ENCODE measurements at places on chromosomes 4 and X.

DNA sequence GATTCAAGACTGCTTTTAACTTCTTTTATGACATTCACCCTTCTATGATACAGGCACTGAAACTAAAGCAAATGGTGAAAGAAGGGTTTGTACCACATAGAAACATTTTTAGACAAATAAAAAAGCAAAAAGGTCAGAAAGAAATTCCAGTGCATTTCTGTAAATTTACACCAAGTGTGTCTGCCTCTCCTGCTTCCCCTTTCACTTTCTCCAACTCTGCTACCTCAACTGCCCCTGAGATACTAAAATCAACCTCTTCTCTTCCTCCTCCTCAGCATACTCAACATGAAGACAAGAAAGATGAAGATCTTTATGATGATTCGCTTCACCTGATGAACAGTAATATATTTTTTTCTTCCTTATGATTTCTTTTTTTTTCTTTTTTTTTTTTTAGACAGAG, 187.9 kb downstream of the LRBA start:
- no peak for DNase-seq

- no peak for DNase-seq
Measured at GRCh38 chr4:129899849-129900248, 803.9 kb downstream of the C4orf33 start.

- DNase-seq = no peak
Measured at GRCh38 chrX:42577936-42578470, 200.0 kb downstream of the PPP1R2C start.

- DNase-seq = peak; percentile 25
Measured at GRCh38 chr4:165464813-165465381, 86.1 kb downstream of the CPE start.

- no peak for DNase-seq
Measured at GRCh38 chr4:155042014-155042413, 166.4 kb upstream of the NPY2R start.

DNA sequence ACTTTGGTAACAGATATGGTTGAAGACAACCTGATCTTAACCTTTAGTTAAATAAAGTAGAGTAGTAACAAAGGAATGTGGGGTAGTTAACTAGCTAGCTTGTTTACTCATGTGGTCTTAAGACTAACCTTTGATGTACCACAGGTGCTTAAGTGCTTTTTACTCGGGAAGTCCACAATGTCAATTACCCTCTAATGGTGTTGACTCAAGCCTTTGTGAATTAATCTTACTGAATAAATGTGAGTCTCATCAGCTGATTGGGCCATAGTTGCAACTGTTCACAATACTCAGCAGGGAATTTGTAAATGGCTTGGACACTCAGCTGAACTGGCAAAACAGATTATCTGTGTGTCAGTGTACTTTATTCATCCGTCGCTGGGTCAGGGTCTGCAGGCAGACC, 119.0 kb upstream of the UGT8 start:
- no peak for DNase-seq

DNA sequence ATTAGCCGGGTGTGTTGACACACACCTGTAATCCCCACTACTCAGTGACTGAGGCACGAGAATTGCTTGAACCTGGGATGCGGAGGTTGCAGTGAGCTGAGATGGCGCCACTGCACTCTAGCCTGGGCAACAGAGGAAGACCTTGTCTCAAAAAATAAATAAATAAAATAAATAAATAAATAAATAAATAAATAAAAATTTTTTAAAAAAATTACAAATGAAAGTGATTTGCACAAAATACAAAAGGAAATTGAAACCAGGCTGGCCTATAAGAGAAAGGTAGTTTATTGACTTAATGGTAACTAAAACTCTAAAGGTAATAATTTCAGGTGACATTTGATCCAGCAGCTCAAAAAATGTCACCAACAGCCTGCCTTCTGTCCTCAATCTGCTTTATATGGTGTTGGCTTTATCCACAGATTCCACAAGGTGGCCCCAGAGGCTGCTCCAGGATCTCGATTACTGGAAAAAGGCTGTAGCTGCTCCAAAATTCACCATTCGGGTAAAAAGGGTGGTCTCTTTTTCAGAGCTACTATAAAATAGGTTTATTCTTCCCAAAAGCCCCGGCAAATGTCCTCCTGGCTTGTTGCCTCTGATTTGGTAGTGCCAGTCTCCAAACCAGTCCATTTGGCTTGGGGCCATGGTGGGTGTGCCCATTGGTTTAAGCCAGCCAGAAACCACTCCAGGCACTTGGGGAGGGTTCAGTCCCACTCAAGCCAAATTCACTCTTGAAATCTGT, 61.4 kb upstream of the TRIM2 start:
- peak; percentile 72 for DNase-seq

DNA sequence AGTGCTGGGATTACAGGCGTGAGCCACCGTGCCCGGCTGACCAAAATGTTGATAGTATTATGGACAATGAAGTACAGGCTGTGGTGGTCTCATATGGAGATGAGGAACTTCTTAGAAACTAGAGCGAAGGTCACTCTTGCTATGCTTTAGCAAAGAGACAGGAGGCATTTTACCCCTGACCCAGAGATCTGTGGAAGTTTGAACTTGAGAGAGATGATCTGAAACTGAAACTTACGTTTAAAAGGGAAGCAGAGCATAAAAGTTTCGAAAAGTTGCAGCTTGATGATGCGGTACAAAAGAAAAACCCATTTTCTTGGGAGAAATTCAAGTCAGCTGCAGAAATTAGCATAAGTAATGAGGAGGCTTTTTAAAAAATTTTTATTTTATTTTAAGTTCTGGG, 8.5 kb upstream of the CTAG2 start:
- DNase-seq = no peak

GRCh38 chr4:102447413-102447812, 53.7 kb upstream of the NFKB1 start:
- no peak for DNase-seq

- no peak for DNase-seq
Measured at GRCh38 chr4:143399113-143399949, 62.7 kb downstream of the GAB1 start.

DNA sequence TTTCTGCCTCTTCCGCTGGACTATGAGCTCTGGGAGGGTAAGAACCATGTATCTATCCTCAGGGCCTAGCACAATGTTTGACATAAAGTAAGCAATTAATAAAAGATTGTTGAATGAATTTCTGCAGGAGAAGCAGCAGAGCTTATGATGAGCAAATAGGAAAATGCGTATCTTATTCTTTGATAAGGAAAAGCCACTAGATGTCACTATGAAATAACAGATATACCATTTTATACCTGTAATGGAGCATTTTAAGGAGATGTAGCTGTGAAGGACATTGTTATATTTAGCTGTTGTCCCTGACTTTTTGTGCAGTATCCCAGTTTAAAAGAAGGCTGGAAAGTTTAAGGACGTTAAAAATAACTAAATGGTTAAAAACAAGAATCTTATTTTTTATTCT, 147.2 kb upstream of the MBNL3 start:
- DNase-seq = no peak

DNA sequence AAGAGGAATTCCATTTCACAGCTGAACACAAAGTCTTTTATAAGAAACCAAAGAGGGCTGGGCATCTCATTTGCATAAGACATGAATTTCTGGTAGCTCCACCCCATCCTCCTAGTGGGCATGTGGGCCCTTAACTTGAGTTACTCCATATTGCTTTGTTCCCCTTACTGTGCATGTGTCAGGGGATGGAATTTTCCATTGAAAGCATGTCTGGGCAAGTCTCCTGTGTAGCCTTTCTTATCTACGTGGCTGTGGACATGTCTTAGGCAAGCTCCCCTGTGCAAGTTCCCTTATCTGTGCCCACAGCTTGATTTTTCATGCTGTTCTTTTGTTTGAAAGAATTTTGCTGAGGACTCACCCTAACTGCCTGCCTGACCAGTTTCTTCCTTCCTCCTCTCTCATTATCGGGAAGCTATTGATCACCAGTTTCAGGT, 123.5 kb upstream of the JADE1 start:
- DNase-seq = no peak

DNA sequence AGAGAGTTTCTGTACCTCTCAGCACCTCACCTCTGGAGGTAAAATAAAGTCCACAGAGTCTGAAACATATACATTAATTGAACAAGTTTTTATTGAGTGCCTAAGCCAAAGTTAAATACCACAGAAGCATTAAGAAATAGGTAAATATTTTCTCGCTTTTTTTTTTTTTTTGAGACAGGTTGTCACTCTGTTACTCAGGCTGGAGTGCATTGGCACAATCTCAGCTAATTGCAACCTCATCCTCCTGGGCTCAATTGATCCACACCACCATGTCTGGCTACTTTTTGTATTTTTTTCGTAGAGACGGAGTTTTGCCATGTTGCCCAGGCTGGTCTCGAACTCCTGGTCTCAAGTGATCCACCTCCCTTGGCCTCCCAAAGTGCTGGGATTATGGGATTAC, 10.1 kb upstream of the FNIP2 start:
- DNase-seq = no peak

GRCh38 chr4:76896614-76897535, 1.1 kb downstream of the SOWAHB start:
- DNase-seq = peak; percentile 50

DNA sequence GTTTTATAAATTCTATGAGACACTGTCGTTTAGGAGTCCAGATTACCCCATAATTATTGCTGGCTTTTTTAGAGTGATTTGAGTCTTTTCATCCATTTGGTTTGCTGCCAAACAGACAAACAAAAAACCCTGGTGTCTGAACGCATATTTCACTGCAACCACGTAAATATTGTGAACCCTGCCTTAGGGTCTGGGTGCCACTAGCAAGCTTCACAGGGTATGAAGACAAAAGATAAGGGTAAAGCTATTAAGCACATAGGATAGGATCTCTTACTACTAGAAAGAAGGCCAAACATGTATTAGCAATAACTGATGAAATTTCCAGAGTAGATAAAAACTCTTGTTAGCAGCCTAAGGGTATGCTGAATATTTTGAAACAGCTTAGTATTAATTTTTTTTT, 143.3 kb downstream of the BANK1 start:
- no peak for DNase-seq

DNA sequence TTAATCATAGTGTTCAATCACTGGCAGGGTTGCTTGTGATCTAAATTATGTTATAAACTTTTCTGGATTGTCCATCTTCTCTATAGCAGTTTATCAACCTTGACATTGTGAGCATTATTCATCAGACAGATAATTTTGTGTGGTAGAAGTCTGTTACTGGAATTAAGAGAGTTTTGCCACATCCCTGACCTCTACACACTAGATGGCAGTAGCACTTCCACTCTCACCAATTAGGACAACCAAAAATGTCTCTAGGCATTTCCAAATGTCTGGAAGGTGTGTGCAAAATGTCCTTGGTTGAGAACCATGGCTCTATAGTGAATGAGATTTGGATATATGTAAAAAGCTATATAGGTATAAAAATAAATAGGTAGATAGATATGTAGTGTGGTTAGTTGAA, 324.1 kb upstream of the FAM47C start:
- no peak for DNase-seq

DNA sequence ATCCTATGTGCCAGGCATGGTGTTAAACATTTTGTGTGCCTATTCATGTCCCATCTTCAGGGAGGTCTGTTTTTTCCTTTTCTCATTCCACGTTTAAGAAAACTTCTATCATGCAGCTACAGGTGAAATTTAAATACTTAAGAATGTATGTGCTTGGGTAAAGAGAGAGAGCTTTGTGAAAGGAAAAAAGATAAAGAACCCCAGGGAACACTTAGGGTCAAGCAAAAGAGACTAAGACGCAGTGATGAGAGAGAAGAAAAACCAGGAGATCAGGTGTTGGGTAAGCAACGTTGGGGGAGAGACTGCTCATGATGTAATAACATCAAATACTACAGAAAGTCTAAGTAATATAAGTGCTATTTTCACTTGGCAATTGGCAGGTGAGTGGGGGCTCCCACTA, 253.7 kb downstream of the GRXCR1 start:
- no peak for DNase-seq
